ENCODE measurements at places on chromosomes 7 and 10. TPM values are rescaled to one million over a fixed set of nuclear protein-coding genes. Genes with fewer than 3 reads are reported as not detected.

Gene CYP26C1
- under 0.01 TPM for total RNA-seq

Gene NUTM2B
- total RNA-seq, result 0.26 TPM

Gene INHBA
- total RNA-seq, result 5.0 TPM

- no peak for DNase-seq
Measured at GRCh38 chr7:22983257-22983855, 30.6 kb downstream of the HYCC1 start.

All from bronchial epithelial cell (primary cell).